Gastroesophageal sphincter (tissue), 4 donors: ENCODE measurements at places on chromosomes 3 and 15. TPM values are rescaled to one million over a fixed set of nuclear protein-coding genes. Genes with fewer than 3 reads are reported as not detected.
A peak's percentile ranks its signal among the peaks of the same experiment; 100 is the strongest.

- ATAC-seq: peak; percentile 73
Measured at GRCh38 chr3:143525408-143525807, 322.9 kb downstream of the SLC9A9 start.

DNA sequence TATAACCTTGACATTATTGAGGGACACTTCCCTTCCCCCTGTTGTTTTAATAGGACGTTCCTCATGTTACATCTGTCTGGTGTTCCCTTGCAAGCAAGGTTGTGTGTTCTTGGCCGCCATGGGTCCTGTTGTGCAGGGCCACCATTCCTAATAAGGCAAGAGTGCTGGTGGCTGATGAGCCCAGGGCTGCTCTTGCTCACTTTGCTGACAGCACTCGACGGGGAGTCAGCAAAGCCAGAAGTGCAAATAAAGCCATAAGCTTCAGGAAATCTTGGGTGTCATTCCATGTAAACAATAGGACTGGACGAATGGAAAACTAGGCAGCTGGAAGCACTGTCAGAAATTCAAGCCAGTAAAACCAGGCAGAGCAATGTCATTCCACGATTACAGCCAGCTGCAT, 75.8 kb downstream of the SQOR start:
- ATAC-seq: no peak

SERPINI2 gene
- total RNA-seq: not detected

DNA sequence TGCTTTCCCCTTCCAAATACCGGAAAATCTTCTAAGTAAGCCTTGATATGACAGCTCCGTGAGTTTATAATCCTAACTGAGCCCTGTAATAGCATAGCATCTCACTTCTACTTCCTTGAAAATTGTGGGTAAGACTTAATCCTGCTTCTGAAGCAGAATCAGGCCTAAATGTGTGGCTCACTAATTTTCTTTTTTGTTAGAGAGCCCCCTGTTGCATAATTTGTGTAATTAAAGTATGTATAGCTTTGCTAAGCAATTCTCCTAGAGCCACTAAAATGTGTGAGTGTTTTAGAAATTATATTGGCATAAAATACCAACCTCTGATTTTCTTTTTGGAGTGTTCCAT, 304.4 kb downstream of the FGF12 start:
- no peak for ATAC-seq

DNA sequence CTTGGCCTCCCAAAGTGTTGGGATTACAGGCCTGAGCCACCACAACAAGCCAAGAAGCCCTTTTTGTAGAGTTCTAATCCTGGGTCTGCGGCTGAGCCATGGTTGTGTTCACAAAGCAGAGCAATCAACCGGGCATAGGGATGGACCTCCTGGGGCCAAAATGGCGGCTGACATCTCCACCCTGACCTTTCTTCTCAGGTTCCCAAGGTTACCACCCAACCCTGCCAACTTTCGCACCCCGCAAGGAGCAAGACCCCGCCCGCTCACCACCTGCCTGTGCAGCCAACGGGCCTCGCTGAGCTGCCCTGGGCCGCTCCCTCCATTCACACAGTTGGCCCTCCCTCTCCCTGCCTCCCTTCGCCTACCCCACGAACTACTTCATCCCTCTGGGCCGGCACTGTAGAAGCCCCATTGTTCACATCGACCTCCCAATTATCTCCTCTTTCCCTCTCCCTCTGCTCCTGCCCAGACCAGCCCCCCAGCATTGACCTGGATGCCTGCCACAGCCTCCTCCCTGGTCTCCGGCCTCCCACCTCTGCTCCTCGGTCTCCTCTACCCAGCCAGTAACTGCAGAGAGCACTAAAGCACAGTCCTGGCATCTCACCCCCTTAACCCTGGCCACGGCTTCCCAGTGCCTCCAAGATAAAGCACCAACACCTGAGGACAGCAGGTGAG, 62.0 kb upstream of the TFRC start:
- ATAC-seq: no peak

DNA sequence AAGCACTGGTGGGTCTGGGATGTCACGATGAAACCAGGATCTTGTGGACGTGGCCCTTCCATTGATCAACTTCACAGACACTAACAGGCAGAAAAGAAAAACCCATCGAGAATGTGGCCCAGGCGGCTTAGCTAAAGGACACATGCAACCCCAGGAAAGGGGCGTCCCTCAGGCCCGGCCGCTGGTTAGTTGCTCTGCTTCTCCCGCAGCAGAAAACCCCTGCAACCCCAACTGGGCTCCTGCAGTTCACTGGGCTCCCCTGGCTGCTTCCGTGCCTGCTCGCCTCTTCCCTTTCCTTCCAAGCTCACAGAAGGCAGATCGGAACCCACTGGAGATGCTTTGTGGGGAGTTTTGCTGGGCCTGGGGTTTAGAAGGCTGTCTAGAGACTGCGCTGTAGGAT, 1.1 kb downstream of the GASK1A start:
- no peak for ATAC-seq

- ATAC-seq: peak; percentile 53
Measured at GRCh38 chr3:53696401-53697172, 149.6 kb downstream of the CHDH start.

SLC9C1 gene
- total RNA-seq: not detected

- ATAC-seq: no peak
Measured at GRCh38 chr3:107845380-107846278, 245.2 kb downstream of the CD47 start.

DNA sequence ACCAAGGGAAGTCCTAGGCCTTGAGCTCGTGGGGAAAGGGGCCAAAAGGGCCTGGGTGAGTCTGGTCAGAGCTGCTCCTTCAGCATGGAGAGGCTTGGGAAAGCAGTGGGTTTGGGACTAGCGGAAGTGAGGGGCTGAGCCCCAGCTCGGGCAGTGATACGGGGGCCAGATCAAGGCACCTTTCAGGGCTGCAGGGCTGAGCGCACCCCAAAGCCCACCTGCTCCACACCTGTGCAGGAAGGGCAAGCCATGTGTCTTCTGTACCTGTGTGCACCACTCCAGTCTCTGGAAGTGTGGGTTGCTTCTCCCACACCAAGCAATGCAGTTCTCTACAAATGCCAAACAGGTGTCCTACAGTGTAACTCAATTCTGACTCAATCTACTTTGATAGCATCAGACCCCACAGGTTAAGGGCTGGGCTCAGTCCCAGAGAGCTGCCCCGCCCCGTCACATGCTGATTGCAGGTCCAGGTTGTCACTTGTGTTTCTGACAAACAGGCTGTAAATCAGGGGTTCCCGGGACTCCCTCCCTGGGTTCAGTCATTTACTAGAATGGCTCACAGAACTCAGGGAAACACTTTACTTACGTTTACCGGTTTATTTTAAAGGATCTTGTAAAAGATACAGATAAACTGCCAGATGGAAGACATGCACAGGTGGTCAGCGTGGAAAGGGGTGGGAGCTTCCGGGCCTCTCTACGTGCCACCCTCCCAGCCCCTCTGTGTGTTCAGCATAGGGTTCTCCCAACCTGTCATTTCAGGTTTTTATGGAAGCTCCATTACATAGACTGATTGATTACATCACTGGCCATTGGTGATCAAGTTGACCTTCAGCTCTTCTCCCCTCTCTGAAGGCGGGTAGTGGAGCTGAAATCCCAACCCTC, 28.8 kb upstream of the KLF13 start:
- no peak for ATAC-seq

DNA sequence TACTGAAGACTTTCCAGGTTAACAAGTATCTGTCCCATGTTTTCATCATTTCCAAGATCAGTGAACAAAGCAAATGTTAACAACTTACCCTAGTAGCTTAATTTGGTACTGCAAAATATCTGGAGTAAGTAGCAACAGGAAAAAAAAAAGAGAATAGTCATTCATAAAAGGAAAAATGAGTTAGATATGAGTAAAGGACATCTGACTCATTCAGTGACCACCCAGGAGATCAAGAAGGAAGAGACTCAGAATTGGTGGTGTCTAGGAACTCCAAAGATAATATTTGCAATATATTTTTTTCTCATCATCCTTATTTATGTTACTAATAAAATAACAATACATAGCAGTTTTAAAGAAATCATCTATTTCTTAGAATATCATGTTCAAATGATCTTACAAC, 253.8 kb upstream of the COL8A1 start:
- no peak for ATAC-seq

DNA sequence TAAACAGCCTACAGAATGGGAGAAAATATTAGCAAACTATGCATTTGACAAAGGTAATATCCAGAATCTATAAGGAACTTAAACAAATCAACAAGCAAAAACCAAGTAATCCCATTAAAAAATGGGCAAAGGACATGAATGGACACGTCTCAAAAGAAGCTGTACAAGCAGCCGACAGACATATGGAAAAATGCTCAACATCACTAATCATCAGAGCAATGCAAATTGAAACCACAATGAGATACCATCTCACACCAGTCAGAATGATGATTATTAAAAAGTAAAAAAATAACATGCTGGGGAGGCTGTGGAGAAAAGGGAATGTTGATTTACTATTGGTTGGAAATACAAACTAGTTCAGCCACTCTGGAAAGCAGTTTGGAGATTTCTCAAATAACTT, 30.7 kb upstream of the PPM1L start:
- no peak for ATAC-seq

CAND2 gene
- 11.5 TPM for total RNA-seq

DNA sequence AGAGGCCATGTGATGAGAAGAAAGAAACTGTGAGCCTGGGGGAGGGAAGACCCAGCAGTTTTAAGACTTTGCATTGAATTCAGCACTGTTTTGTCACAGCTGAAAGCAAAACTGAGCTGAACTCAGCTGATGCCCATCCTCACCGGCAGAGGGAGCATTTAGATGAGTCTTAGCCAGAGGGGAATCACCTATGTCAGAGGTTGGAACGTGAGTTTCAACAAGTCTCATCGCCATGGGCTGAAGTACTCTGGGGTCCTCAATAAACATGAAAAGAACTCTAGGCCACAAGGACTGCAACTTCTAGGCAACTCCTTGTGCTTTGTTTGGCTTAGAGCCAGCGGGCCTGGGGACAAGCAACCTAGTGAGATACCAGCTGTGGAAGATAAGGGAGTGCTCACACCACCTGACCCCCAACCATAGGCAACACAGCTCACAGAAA, 324.5 kb downstream of the TBL1XR1 start:
- ATAC-seq: no peak

- no peak for ATAC-seq
Measured at GRCh38 chr15:38602910-38603670, 38.5 kb upstream of the RASGRP1 start.

CYP1A2 gene
- total RNA-seq: not detected

CADPS gene
- 1.9 TPM for total RNA-seq

DNA sequence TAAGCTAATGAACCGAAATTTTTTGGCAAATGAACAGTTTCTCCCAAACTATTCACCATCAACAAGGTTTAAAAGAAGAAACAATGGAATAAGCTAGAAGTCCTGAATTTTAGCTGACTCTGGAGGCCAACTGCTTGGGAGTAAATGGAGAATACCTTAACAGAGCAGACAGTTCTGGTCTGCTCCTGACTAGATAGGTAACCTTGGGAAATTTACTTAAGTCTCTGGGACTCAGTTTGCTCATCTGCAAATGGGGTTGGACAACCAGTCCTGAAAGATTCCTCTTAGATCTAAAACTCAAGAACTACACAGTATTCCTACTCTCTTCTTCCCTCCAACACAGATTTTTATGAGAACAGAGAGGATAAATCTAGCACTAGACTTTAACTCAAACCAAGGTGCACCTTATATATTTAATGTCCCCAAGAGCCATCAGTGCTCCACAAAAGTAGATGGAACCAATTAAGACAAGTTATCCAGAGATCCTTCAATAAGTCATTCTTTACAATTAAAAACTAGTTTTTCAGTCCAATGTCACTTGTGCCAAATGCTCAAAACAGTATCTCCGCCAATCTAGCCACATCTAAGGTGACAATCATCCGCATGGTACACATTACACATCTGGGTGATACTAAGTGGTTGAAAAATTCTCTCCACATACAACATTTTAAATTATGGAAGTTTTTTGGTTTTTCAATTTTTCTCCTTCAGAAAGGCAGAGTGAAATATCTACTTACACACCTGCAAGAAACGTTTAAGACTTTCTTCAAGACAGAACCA, 1.5 kb downstream of the RHOA start:
- ATAC-seq: no peak

GRCh38 chr3:164879201-164879600, 199.1 kb downstream of the SI start:
- ATAC-seq: no peak

DNA sequence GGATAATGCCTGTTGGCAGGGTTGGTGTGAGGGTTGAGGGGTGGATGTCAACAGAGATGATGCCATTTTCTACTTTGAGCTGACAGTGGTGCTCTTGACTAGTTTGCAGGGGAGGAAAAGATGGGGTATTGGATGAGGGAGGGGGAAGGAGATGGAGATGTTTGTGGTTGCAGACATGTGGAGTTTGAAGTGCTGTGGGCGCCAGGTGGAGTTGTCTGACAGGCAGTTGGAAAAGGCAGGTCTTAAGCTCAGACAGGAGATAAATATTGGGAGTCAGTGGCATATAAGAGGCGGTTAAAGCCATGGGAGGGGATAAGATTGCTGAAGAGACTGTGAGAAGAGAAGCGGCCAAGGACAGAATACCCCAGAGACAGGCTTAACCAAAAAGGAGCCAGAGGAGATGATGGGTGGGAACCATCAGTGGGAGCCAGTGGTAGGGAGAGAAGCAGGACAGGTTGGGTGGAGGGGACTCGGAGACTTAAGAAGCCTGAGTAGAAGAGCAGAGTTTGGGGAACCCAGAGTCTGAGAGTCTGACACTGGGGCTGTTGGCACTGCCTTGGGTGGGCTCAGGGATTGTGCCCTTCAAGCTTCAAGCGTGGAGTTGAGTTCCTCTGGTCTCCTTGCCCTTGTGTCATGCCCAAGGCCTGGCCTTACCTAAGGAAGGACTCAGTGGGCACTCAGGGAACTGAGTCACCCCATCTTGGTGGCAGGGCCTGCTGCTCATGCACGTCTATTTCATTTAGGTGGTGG, 13.9 kb downstream of the COPG1 start:
- no peak for ATAC-seq

- ATAC-seq: no peak
Measured at GRCh38 chr3:190589326-190589725, 75.4 kb downstream of the IL1RAP start.

GRCh38 chr3:87796137-87796842, 262.5 kb downstream of the CGGBP1 start:
- ATAC-seq: no peak

- peak; percentile 31 for ATAC-seq
Measured at GRCh38 chr3:39255503-39256325, 24.1 kb downstream of the CX3CR1 start.

GRCh38 chr3:131701153-131701770, 198.5 kb upstream of the MRPL3 start:
- ATAC-seq: no peak

GRCh38 chr15:25087137-25087536, 132.3 kb downstream of the SNRPN start:
- no peak for ATAC-seq

- ATAC-seq: no peak
Measured at GRCh38 chr15:43267439-43267838, 711 bp upstream of the TGM5 start.

IMPG2 gene
- 0.81 TPM for total RNA-seq

GRCh38 chr3:188309437-188310269, 155.7 kb downstream of the LPP start:
- ATAC-seq: no peak

C15orf62 gene
- total RNA-seq: 0.16 TPM

SPINK8 gene
- total RNA-seq: not detected

GRCh38 chr3:89974903-89975519, 867.6 kb downstream of the EPHA3 start:
- ATAC-seq: no peak

UTS2B gene
- total RNA-seq: not detected

FAM81A gene
- 1.2 TPM for total RNA-seq
